ENCODE measurements at places on chromosomes 4 and X. TPM values are rescaled to one million over a fixed set of nuclear protein-coding genes. Genes with fewer than 3 reads are reported as not detected.

Gene SRPX
- total RNA-seq: 12.9 TPM

Gene BTC
- total RNA-seq: not detected

Gene CNOT6L
- total RNA-seq: 21.1 TPM

Gene MSANTD1
- 0.11 TPM for total RNA-seq

Gene USP26
- total RNA-seq: not detected

Gene GTPBP6
- 43.3 TPM for total RNA-seq

- no peaks in the 10 kb centered on the region for H3K27me3 ChIP-seq
- H3K4me1 ChIP-seq: no peaks in the 10 kb centered on the region
- no peak overlapping the region for H3K4me3 ChIP-seq
These were observed 126.9 kb downstream of the UNC5C start for GRCh38 chr4:95421869-95422268.

- H3K27ac ChIP-seq: peak overlapping the region; percentile 94
- H3K27me3 ChIP-seq: no peaks in the 10 kb centered on the region
- no peaks in the 10 kb centered on the region for H3K36me3 ChIP-seq
- H3K4me1 ChIP-seq: peaks cover 47% of the 10 kb centered on the region
- H3K4me3 ChIP-seq: no peak overlapping the region
- DNase-seq: no peak
These were observed 32.2 kb downstream of the ATG4A start for GRCh38 chrX:108123591-108124366.

GRCh38 chr4:183495184-183495583 lies 9.7 kb upstream of the ING2 start:
- H3K27me3 ChIP-seq: no peaks in the 10 kb centered on the region
- DNase-seq: no peak
- peak overlapping the region; percentile 73 for H3K27ac ChIP-seq
- H3K36me3 ChIP-seq: peaks cover 34% of the 10 kb centered on the region
- H3K4me3 ChIP-seq: no peak overlapping the region
- peaks cover 53% of the 10 kb centered on the region for H3K4me1 ChIP-seq

- no peaks in the 10 kb centered on the region for H3K36me3 ChIP-seq
- H3K27me3 ChIP-seq: no peaks in the 10 kb centered on the region
- no peak overlapping the region for H3K4me3 ChIP-seq
- DNase-seq: no peak
These were observed 155.8 kb downstream of the RPA4 start for GRCh38 chrX:97039363-97040029.

DNA sequence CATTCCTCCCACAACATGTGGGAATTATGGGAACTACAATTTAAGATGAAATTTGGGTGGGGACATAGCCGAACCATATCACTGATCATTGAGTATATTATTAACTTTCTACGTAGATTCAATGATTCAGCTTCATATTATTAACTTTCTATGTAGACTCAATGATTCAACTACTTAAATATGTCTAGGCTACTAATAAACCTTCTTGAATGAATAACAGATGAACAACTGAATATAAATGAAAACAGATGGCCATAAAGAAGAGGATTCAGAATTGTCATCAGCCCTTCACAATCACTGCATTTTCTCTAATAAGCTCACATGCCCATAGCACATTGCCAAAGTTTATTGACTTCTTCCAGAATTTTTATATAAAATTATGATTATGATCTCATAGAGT lies 57.0 kb downstream of the CEP44 start:
- H3K36me3 ChIP-seq: peaks cover 7% of the 10 kb centered on the region
- peak; percentile 32 for DNase-seq
- H3K27me3 ChIP-seq: peaks cover 2% of the 10 kb centered on the region
- peaks cover 14% of the 10 kb centered on the region for H3K4me1 ChIP-seq
- H3K27ac ChIP-seq: no peak overlapping the region
- H3K4me3 ChIP-seq: no peak overlapping the region

DNA sequence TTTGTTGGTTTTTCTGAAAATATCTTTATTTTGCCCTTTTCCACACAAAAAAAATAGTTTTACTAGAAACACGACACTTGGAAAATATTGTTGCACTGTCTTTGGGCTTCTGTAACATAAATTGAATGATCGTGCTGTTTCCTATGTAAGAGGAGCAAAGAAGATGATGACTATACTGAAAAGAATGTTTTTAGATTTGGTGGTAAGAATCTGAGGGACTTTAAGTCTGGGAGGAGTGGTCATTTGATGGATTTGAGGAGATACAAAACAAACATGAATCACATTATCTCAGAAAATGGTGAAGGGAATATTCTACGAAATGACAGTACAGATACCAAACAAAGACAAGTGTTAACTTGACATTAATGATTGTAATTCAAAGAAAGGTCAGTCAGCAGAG lies 328.8 kb downstream of the ADAM29 start:
- H3K4me1 ChIP-seq: peaks cover 11% of the 10 kb centered on the region
- no peak overlapping the region for H3K4me3 ChIP-seq
- DNase-seq: no peak
- no peak overlapping the region for H3K27ac ChIP-seq
- no peaks in the 10 kb centered on the region for H3K36me3 ChIP-seq

DNA sequence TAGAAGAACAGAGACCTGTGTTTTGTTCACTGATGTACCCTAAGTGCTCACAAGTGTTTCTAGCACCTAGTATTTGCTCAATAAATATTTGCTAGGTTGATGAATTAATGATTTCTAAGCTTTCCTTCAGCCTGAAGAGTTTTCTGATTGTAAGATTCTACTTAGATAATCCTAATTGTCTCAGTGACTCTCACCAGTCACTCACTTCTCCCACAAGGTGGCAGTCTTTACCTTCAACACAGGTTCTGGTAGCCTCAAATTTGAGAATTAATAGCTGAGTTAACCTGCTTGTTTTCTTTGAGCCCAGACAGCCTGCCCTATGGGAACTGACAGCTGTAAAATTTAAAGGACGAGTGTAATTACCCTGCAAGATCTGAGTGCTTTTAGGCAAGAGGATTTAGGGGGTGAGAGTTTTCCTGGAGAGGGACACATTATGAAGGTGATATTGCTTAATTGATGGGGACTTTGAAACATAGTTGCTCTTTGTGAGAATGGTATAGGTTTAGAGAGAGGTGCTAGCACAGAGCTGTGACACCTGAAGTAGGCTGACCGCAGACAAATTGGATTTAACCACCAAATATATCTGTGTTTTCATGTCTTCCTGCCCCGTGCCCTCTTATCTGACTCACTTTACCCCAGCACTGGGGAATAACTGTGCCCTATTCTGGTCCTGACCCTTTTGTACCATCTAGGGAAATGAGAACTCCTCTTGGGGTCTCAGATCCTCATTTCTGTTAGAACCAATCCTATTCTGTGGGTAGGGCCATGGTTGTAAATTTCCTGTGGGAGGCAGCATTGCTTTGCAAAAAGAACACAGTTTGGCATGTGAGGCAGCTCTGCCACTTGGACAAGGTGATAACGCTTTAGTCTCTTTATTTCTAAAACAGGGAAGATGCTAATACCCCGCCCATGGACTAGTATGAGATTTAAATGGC lies 27.7 kb downstream of the CD38 start:
- no peak overlapping the region for H3K4me3 ChIP-seq
- peaks cover 6% of the 10 kb centered on the region for H3K4me1 ChIP-seq
- peaks cover 38% of the 10 kb centered on the region for H3K27me3 ChIP-seq

DNA sequence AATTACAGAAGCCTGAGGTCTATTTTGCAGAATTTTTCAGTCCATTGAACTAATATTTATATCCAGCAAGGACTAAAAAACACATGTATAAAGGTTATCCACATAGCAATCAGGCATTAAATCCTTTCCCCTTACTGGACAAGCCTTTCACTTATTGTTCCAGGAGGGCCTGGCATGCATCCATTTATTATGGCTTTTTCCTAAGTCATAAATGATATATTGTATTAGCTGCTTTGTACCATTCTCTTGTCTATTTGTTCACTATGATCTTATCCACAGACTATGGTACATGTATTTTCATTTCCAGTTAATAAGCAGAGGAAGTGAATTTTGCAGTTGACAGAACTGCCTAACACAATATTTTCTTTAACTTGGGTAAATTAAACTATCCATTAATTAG lies 105.4 kb upstream of the ANK2 start:
- no peak for DNase-seq
- H3K27ac ChIP-seq: no peak overlapping the region
- no peak overlapping the region for H3K4me3 ChIP-seq

- no peak overlapping the region for H3K4me3 ChIP-seq
- H3K36me3 ChIP-seq: no peaks in the 10 kb centered on the region
- no peaks in the 10 kb centered on the region for H3K27me3 ChIP-seq
- H3K27ac ChIP-seq: no peak overlapping the region
- no peak for DNase-seq
These were observed 28.4 kb downstream of the MAGEB16 start for GRCh38 chrX:35826503-35826902.

- H3K27me3 ChIP-seq: no peaks in the 10 kb centered on the region
- no peak for DNase-seq
- H3K4me3 ChIP-seq: no peak overlapping the region
- no peaks in the 10 kb centered on the region for H3K4me1 ChIP-seq
- H3K27ac ChIP-seq: no peak overlapping the region
- no peaks in the 10 kb centered on the region for H3K36me3 ChIP-seq
These were observed 527.2 kb downstream of the ADGRL3 start for GRCh38 chr4:61727286-61727685.

GRCh38 chr4:38674258-38675144 lies 10.5 kb downstream of the KLF3 start:
- no peak for DNase-seq
- H3K4me3 ChIP-seq: no peak overlapping the region
- H3K27me3 ChIP-seq: 0 out of 2 replicates have a peak, but pooled peaks cover 6% of the 10 kb centered on the region
- peaks cover 6% of the 10 kb centered on the region for H3K36me3 ChIP-seq
- peak overlapping the region; percentile 15 for H3K27ac ChIP-seq

DNA sequence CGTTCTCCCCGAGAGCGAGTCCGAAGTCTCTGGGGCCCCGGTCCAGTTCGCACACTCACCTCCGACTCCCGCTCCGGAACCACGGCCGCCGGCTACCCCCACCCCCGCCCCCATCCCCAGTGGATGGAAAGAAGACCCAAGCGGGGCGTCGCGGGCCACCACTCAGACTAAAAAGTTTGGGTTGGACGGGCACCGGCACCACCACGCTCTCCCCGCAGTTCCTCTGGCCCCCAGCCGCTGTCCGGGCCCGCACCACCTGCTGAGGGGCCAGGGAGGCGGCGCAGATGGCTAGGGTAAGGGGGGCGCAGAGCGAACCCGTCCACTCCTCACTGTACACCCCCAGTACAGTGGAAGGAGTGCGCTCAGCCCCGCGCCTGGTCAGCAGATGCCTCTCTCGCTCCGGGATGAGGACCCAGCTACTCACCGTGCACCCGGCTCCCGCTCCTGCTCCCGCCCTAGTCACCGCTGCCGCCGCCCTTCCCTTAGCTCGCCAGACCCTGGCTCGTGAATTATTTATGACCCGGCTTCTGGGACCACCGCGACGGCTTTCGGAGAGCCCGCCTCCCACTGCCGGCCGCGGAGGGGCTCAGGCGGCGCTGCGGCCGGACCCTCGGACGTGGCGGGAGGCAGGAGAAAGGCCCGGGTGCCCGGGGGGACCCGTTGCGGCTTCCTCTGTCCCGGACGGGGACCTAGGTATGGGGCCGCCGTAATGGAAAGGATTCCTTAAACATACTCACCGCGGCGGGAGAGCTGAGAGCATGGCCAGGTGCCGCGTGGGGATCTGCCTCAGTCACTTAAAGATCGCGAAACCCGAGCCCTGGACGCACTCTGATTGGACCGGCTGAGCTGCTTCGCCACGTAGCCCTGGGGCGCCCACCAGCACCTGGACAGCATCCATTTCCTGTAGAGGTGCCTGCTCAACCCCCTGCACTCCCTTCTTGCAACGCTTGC lies at the start of gene PROM1:
PROM1 (minus strand) TSS at position 783 of the 951 bp plus-strand sequence. CDS start 8,117 bp downstream, outside the sequence.
- no peak for DNase-seq
- H3K4me3 ChIP-seq: no peak within 1 kb of the TSS
- H3K27me3 ChIP-seq: peaks cover 51% of the 10 kb centered on the region
- H3K4me1 ChIP-seq: no peaks in the 10 kb centered on the region
- H3K36me3 ChIP-seq: no peaks in the 10 kb centered on the region
- H3K27ac ChIP-seq: no peak within 1 kb of the TSS

DNA sequence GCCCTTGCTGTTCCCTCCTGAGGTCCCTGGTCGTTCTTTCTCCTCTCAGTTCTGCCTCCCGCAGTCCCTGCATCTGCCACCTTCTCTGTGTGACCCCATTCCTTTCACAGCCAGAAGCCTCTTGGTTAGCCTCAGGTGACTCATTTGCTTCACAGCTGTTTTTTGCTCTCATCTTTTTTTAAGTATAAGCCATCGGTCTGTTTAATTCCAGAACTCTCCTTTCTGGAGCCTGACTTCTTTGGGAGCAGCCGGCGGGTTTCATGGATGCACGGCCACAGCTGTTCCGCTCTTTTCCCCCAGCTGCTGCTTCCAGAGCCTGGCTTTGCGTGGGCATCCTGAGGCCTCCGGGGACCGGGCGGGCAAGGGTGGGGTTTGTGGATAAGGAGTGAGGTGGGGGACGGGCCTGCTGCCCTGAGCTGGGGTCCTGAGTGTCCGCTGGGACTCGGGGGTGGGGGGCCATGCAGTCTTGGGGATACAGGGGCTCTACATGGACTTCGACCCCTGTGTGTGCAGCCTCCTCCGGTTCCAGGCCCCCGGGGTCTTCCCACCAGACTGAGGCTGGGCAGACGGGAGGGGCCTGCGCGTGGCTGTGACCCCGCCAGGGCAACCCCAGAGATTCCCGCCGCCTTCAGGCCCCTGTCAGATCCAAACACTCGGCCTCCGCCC lies 46.7 kb downstream of the PCGF3 start:
- H3K4me1 ChIP-seq: peaks cover 9% of the 10 kb centered on the region
- H3K36me3 ChIP-seq: peaks cover 79% of the 10 kb centered on the region
- peaks cover 13% of the 10 kb centered on the region for H3K27me3 ChIP-seq
- DNase-seq: no peak
- no peak overlapping the region for H3K4me3 ChIP-seq

GRCh38 chr4:82753238-82753637 lies 45.4 kb downstream of the SCD5 start:
- H3K27me3 ChIP-seq: peaks cover 7% of the 10 kb centered on the region
- no peaks in the 10 kb centered on the region for H3K36me3 ChIP-seq
- H3K4me1 ChIP-seq: peaks cover 37% of the 10 kb centered on the region
- DNase-seq: no peak
- no peak overlapping the region for H3K27ac ChIP-seq

- no peak for DNase-seq
- H3K36me3 ChIP-seq: no peaks in the 10 kb centered on the region
- peaks cover 2% of the 10 kb centered on the region for H3K27me3 ChIP-seq
- H3K27ac ChIP-seq: no peak overlapping the region
- H3K4me1 ChIP-seq: no peaks in the 10 kb centered on the region
- H3K4me3 ChIP-seq: no peak overlapping the region
These were observed 486.7 kb upstream of the MAGEB2 start for GRCh38 chrX:29728639-29729038.

- H3K4me1 ChIP-seq: peaks cover 63% of the 10 kb centered on the region
- peak overlapping the region; percentile 86 for H3K27ac ChIP-seq
- no peak for DNase-seq
- peaks cover 13% of the 10 kb centered on the region for H3K36me3 ChIP-seq
These were observed 69.0 kb downstream of the GATB start for GRCh38 chr4:151691639-151692442.

Measured in HFFc6 (cell line).